Omental fat pad (tissue), 4 donors: ENCODE measurements at places on chromosomes 2 and 18.

DNA sequence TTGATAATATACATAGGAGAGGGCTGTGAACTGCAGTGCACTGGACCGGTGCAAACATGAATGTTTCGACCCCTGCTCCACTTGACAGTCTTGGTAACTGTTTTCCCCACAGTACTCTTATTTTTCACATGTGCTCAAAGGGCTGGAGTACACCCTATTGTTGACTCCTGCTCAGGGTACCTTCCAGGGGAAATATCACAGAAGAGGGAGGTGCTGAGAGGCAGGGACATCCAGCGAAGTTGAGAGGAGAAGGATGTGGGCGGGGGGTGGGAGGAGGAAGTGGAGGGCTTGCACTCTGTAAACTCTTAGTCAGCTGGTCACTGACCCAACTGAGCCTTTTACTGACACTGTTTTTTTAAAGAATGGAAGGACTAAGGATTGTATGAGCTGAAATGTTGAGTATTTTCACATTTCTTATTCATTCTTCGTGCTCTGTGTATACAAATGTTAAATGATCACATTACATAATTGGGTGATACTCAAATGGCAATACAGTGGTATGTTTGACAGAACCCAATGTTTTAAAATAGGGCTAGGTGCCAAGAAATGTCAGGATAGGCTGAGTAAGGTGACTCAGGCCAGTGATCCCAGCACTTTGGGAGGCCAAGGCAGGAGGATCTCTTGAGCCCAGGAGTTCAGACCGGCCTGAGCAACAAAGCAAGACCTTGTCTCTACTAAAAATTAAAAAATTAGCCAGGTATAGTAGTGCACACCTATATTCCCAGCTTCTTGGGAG is 10.0 kb downstream of the INPP4A start:
- no peak for DNase-seq

DNA sequence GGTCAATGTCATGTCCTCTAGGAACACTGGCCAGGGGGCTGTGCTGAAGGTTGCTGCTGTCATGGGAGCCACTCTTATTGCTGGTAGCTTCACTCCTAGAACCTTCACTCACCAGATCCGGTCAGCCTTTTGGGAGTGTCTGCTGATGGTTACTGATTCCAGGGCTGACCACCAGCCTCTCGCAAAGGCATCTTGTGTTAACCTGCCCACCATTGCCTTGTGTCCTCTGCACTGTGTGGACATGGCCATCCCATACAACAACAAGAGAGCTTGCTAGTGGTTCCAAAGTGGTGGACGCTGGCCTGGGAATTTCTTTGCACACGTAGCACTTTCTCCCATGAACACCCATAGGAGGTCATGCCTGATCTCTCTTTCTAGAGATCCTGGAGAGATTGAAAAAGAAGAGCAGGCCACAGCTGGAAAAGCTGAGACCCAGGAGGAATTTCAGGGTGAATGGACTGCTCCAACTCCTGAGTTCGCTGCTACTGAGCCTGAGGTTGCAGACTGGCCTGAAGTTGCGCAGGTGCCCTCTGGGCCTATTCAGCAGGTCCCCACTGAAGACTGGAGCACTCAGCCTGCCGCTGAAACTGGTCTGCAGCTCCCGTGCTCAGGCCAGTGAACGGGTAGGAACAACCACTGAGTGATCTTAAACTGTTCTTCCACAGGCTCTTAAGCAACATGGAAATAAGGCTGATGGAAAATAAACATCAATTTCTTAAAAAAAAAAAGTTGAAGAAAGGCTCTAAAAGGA is 18.7 kb upstream of the C2orf80 start:
- no peak for DNase-seq

DNA sequence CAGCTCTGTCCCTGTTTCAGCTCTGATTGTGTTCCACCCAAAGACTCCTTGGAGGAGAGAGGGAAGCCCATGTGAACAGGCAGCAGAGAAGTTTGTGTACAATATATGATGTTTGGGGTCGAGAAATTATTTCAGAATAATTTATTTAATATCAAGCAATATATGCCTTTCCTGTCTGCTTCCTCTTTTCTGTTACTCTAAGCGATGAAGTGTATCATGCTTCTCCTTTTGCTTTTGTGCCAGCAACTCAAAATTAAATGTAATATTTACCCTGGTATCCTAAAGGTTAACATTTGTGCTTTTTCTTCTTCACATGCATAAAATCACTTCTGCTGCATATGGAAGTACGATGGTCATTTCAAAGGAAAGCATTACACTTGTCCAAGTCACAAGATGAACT is 2.4 kb upstream of the NTSR2 start:
- no peak for DNase-seq

- no peak for DNase-seq
Observed at GRCh38 chr2:15622214-15622613, 30.5 kb downstream of the DDX1 start.

GRCh38 chr18:78813156-78813555 is 166.5 kb upstream of the SALL3 start:
- DNase-seq, result no peak

GRCh38 chr18:66764230-66764629 is 160.3 kb upstream of the CDH19 start:
- no peak for DNase-seq

DNA sequence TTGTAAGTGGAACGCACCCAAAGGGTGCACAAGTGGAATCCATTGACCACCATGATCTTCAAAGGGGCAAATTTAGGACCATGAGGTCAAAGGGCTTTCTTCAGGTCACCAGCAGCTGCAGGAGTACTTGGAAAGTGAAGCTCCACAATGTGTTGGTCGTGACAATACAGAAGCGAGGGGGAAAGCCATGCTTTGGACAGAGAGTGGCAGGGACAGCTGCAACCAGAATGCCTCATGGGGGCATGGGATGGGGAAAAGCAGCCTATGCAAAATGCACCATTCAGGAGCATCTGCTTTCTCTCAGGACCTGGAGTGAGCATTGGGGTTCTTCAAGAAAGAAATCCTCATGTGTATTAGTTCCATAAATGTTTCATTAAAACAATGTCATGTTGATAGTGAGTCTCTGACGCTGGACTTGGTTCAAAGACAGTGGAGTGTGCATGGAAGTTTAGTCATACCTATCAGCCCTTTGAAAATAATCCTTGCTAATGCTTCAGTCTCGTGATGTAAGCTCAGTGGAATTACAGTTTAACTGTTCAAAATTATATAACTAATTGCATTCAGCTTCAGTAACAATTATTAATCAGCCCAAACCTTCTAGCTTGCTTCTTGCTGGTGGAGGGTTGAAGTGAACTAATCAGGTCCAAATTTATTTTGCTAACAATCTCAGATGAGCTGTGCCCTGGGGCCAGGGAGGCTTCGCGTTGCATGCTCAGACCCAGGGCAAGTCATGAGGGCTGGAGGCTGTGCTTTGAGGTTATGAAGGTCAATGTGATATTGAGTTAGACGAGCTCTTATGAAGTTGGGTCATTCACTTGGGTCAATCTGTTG is 41.6 kb downstream of the ACKR3 start:
- no peak for DNase-seq
